Fibroblast of skin of scalp (primary cell): ENCODE measurements at places on chromosomes 6 and 20.

DNA sequence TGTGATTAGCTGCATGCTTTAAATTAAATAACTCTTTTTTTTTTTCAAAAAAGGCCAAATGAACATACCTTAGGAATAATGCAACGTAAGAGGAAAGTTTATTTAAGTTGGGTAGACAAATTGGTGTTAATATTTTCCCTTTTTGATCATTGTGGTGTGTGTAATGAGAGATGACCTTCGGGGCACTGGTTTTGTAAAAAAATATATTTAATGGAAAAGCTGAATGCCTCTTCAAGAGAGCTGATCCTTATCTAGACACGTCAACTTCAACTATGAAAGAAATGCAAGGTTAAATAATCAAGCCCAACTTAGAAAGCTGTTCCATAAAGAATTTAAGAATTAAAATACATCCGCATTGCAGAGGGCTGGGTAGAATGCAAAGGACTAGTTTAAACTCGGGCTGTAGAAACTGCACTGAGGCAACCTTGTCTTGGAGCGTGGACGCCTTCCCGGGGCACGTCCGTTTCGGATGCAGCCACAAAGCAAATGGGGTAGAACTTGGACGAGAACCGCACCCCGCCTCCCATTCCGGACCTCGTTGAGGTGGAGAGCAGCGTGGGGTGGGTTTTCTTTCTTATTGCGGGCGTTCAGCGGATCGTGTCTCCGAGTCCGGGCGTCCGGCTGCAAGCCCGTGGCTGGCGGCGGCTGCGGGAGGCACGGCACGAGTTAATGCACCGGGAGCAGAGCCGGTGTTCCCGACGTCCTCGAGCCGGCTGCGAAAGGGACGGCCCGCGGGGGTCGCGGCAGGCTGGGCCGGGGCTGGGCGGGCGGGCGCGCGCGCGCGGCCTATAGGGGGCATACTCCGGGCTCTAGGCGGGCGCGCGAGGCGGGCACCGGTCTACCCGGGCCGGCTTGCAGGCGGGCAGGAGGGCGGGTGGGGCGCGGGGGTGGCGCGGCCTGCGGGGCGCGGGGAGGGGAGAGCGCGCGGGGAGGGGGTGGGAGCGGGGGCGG, 1.9 kb downstream of the JARID2 start:
- DNase-seq = peak; percentile 47

- DNase-seq = no peak
These were observed 482.7 kb upstream of the JARID2 start for GRCh38 chr6:14763139-14763538.

GRCh38 chr6:88359530-88360202, 193.5 kb upstream of the CNR1 start:
- no peak for DNase-seq

- DNase-seq = peak; percentile 62
These were observed 5.9 kb downstream of the NHSL1 start for GRCh38 chr6:138493413-138493812.

DNA sequence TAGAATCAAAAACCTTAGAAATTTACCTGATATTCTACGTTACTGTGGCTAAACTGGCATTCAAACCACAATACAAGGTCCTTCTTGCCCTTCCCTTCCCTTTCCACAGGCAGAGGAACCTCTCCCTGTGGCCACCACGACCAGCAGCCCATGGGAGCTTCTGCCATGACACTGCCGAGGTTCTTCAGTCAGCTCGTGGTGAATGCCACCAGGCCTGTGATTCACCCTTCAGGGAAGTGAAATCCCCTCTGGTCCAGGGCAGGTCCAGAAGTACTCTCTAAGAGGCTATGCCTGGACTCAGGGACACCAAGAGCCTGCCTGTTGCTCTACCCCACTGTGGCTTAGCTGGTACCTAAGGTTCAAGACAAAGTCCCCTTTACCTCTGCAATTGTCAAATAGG, 123.0 kb downstream of the HTR1B start:
- DNase-seq = no peak

DNA sequence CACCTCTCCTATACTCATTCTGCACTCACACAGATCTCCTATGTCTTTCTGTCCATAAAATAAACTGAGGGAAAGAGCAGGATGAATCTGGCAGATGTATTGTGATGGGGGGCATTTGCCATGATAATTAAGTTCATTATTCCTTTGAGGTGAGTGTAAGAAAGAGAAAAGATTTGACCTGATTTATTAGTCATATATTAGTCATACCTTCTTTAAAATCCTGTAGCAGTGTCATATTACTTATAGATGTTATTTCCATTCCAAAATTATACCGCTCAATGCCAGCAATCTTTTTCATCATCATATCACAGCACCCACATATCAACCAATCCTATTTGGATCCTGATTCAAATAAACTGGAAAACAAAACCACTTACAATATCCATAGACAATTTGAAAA, 733.3 kb upstream of the SLC35B3 start:
- no peak for DNase-seq

DNA sequence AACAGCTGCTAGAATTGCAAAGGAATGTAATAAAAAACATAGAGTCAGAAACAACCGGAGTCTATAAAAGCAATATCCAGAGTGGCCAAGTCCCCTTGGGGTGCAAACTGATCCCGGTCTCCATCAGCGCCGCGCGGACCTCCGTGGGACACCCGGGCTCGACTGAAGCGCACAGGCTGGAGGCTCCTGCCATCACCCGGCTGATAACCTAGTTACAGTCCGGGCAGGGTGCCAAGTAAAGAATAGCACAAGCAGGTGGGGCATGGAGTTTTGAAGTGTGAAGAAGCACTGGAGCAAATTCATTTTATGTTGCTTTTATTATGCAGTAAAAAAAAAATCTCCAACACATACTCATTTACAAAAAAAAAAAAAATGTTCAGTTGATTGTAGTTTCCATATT, 205.1 kb upstream of the GMDS start:
- DNase-seq = peak; percentile 27

DNA sequence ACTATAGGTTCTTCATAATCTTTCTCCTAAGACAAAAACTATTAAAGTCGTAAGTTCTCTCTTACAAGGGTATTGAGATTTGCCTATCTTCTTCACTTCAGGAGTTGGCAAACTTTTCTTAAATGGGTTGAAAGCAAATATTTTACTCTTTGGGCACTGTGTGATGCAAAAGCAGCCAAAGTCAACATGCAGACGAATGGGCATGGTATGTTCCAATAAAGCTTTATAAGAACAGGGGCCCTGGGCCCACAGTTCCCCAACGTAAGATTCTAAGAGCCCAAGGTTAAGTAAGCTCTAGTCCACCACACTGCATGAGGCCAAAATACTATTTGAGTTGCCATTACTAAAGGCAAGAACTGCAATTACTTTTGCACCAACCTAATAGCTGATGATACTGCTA, 11.5 kb downstream of the CD164 start:
- DNase-seq = no peak

GRCh38 chr6:137852811-137853210, 14.2 kb upstream of the TNFAIP3 start:
- no peak for DNase-seq
